ENCODE measurements at places on chromosomes 3 and 15. TPM values are rescaled to one million over a fixed set of nuclear protein-coding genes. Genes with fewer than 3 reads are reported as not detected.

The ADAMTS7 gene
- total RNA-seq: not detected

The AGTR1 gene
- not detected for total RNA-seq

The TIPARP gene
- 119 TPM for total RNA-seq

The LRRK1 gene
- 0.53 TPM for total RNA-seq

DNA sequence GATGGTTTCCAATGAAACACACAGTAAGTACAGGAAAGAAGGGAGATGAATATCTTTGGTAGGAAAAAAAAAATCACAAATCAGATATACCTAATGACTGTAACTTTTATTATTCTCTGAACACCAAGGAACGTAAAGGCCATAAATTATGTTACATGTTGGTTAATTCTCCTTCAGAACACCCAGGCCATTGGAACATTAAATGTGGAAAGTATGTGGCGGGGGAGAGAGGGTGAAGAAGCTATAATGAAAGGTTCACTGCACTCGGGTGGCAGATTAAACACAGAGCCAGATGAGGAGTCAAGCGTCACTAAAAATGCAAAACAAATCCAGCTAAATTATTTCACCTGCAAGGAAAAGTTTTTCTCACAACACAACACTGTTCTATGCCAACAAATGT is 193.8 kb downstream of the FHIT start:
- no peak for DNase-seq

The CAMK1 gene
- 2.6 TPM for total RNA-seq

The TEX55 gene
- total RNA-seq: not detected

DNA sequence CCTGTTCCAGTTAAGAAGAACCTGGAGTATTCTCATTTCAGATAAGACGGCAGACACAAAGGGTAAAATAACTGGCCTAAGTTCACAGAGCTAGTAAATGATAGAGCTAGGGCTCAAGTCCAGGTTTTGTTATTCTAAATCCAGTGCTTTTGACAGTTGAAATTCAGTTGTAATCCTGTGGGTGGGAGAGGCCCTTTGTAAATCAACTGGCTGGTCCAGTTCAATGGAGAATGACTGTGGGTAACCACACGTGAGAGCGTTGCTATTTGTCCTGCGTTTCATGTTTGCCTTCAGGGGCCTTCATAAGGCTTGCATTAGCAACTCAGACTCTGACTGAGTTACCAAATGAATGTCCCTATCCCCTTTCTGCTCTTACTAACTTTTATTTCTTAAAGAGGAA is 24.2 kb upstream of the CD96 start:
- no peak for DNase-seq

The DNAH1 gene
- 45.1 TPM for total RNA-seq

The ZNF148 gene
- 60.6 TPM for total RNA-seq

- DNase-seq: no peak
Observed at GRCh38 chr15:53128652-53129051, 338.5 kb upstream of the ONECUT1 start.

- DNase-seq: no peak
Observed at GRCh38 chr3:21839176-21839575, 88.2 kb upstream of the ZNF385D start.

DNA sequence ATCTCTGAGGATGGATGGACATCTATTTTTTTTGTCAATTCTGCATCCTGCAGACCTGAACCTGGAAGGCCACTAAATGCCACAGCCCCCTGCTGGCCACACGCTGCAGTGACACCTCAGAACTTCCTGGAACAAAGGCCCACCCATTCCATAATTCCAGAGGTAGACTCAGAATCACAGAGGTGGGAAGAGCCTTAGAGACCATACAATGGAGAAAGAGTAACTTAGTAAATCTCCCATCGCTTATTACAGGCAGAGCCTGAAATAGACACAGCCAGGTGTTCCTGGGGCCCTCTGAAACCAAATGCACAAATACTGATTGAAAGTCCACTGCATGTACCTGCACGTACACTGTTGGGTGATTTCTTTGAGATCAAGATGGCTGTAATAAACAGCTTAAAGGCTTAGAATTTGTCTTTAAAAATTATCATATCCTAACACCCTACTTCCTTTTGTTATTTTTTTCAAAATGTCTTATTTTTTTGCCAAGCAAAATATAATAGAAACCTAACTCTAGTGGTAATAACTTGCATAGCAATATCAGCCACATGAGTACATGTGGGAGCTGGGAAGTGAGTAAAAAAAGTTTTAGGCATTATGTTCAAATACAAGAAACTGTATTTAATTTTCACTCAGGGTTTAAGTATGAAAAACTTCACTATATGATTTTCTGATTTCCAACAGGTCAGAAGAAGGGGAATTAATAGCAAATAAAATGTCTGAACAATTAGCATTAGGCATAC is 62.7 kb downstream of the EOMES start:
- DNase-seq: no peak

The CERS3 gene
- 1.9 TPM for total RNA-seq

The C3orf70 gene
- not detected for total RNA-seq

GRCh38 chr3:136505676-136506075 is 246.5 kb downstream of the STAG1 start:
- DNase-seq: no peak

- no peak for DNase-seq
Observed at GRCh38 chr15:87211547-87211946, 1045.0 kb downstream of the NTRK3 start.

DNA sequence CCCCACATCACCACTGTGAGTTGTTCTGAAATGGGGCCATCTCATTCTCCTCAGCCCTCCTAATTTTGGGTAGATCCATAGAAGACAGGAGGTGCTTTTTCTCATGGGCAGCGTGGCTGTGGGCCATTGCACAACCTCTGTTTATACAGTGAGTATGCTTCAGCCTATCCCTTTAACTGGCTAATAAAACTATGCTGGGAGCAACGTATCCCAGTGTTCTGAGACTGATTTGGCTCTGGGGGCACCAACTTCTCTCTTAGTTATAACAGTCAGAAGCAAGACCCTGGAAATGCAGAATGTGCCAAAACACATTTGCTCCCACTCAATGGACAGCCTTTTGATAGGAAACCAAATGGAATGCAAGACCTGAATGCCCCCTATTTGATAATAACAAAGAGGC is 97.1 kb upstream of the ICE2 start:
- no peak for DNase-seq

The MKRN2OS gene
- not detected for total RNA-seq

DNA sequence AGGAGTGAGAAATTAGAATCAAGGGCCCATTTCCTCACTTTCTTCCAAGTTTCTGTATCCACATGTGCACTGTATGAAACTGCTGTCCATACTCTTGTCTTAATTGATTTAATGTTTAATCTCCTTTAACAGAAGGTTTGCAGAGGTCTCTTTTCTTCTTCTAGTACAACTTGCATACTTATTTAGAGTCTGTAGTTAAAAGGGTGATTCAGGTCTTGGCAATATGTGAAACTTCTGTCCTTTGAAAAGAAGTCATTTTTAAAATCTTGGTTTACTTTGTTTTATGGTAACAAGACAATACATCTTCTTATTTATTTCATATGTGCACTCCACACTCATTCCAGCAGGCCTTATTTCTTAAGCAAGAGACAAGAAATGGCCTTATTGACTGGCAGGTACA is 25.8 kb downstream of the TMEM45A start:
- DNase-seq: no peak

- DNase-seq: no peak
Observed at GRCh38 chr3:182484682-182485081, 308.6 kb upstream of the ATP11B start.

DNA sequence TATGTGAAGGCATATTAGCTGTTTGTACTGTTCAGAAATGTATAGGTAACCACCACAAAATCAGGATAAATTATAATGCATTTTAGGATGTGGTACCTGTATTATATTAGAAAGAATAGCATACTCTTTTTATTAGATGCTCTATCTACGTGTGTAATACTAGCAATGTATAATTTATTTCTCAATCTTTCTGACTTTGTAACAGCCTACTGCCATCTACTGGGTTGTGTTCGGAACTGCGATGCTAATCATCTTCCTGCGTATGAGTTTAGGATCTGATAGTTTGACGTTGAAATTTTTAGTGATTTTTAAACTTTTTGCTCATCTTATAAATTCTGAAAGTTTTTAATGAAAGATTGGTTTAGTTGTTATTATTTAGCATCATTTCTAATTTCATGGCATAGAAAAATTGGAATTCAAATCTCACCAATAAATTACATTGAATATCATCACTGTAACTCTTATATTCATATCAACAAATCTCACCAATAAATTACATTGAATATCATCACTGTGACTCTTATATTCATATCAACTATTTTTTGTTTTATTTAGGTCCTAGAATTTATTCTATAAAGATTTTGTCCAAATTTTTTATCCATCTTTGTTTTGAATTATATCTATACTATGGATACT is 322.7 kb upstream of the ZNF717 start:
- DNase-seq: no peak

GRCh38 chr15:34651997-34652725 is 68.7 kb upstream of the GOLGA8B start:
- no peak for DNase-seq

GRCh38 chr3:30012941-30013543 is 593.4 kb upstream of the TGFBR2 start:
- DNase-seq: peak; percentile 26

- no peak for DNase-seq
Observed at GRCh38 chr15:51966192-51966591, 5.4 kb downstream of the LEO1 start.

GRCh38 chr3:82633319-82633718 is 871.9 kb upstream of the GBE1 start:
- DNase-seq: no peak

The FBXL22 gene
- total RNA-seq: 1.9 TPM

DNA sequence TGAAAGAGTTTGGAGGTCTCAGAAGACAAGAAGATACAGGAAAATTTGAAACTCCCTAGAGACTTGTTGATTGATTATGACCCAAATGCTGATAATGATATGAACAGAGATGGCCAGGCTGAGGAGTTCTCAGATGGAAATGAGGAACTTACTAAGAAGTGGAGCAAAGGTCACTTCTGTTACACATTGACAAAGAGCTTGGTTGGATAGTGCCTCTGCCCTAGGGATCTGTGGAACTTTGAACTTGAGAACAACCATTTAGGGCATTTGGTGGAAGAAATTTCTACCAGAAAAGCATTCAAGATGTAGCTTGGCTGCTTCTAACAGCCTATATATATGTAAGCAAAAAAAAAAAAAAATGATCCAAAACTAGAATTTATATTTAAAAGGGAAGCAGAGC is 48.9 kb upstream of the NAALADL2 start:
- no peak for DNase-seq

GRCh38 chr3:76310089-76310488 is 524.7 kb upstream of the ZNF717 start:
- DNase-seq: no peak

The ST3GAL6 gene
- 0.50 TPM for total RNA-seq

- no peak for DNase-seq
Observed at GRCh38 chr3:69137005-69137404, 14.6 kb upstream of the LMOD3 start.

The SLITRK3 gene
- total RNA-seq: not detected

DNA sequence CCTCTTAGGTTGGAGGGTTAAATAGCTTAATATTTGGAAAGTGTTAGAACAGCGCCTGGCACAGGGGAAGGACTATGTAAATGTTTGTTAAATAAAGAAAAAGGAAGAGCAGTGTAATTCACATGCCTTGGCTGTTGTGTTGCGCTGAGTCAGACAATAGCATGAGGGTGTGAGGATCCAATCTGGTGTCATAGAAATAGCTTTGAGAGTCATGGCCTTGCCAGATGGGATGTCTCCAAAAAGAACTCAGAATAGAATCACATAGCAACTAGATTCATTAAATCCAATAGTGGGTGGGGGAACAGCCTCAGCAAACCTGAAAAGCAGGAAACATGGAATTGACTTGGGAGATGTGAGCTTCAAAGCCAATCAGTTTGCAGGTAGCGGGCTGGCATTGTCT is 3.9 kb upstream of the RBSN start:
- DNase-seq: no peak

DNA sequence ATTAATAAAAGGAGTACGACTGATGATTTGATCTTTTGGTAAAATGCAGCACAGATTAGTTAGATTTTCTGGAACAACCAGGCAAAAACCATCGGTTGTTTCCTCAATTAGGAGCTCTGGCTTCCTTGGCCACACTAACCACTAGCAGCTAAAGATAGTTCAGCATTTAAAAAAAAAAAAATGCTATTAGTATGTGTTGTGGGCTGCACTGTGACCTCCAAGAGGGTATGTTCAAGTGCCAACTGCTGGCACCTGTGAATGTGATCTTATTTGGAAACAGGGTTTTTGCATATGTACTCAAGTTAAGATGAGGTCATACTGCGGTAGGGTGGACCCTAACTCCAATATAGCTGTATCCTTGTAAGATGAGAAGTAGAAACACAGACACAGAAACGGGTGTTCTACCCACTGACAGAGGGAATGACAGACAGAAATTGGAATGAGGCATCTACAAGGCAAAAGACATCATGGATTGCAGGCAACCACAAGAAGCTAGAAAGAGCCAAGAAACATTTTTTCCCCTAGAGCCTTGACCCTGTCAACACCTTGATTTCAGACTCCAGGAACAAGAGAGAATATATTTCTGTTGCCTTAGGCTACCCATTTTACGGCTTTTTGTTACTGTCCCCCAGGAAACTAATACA is 534.6 kb upstream of the ROBO2 start:
- no peak for DNase-seq

The CPB1 gene
- total RNA-seq: not detected

DNA sequence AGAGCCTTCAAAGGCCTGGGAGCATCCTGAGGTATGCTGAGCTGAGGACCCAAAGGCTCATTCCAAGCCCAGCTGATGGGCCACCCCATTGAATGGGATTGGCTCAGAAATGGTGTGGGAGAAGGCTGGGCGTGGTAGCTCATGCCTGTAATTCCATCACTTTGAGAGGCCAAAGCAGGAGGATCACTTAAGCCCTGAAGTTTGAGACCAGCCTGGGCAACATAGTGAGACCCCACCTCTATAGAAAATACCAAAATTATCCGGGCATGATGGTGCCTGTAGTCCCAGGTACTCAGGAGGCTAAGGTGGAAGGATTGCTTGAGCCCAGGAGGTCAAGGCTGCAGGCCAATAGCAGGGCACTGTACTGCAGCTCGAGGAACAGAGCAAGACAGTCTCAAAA is 43.8 kb upstream of the ADAMTSL3 start:
- no peak for DNase-seq

DNA sequence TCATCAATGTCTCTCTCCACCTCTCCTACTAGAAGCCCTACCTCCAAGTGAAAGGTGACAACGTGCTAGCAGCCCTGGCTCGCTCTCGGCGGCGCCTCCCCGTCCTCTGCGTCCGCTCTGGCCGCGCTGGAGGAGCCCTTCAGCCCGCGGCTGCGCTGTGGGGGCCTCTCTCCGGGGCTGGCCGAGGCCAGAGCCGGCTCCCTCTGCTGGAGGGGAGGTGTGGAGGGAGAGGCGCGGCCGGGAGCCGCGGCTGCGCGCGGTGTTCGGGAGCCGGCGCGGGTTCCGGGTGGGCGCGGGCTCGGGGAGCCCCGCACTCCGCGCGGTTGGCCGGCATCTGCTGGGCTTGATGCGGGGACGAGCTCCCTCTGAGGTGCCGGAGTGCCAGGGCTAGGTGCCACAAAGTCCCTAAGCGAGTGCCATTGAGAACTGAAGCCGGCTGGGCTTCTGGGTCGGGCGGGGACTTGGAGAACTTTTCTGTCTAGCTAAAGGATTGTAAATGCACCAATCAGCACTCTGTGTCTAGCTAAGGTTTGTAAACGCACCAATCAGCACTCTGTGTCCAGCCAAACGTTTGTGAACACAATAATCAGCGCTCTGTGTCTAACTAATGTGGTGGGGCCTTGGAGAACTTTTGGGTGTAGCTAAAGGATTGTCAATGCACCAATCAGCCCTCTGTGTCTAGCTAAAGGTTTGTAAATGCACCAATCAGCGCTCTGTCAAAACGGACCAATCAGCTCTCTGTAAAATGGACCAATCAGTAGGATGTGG is 84.8 kb upstream of the ARRDC4 start:
- no peak for DNase-seq

The SAMD7 gene
- not detected for total RNA-seq

GRCh38 chr15:42107473-42107872 is 13.1 kb upstream of the PLA2G4D start:
- no peak for DNase-seq

Measured in CD4-positive, alpha-beta memory T cell (primary cell).